ENCODE measurements at places on chromosomes 3 and 15. TPM values are rescaled to one million over a fixed set of nuclear protein-coding genes. Genes with fewer than 3 reads are reported as not detected.

Gene SELENOS
- 39.9 TPM for total RNA-seq

Gene DUOXA2
- total RNA-seq: not detected

DNA sequence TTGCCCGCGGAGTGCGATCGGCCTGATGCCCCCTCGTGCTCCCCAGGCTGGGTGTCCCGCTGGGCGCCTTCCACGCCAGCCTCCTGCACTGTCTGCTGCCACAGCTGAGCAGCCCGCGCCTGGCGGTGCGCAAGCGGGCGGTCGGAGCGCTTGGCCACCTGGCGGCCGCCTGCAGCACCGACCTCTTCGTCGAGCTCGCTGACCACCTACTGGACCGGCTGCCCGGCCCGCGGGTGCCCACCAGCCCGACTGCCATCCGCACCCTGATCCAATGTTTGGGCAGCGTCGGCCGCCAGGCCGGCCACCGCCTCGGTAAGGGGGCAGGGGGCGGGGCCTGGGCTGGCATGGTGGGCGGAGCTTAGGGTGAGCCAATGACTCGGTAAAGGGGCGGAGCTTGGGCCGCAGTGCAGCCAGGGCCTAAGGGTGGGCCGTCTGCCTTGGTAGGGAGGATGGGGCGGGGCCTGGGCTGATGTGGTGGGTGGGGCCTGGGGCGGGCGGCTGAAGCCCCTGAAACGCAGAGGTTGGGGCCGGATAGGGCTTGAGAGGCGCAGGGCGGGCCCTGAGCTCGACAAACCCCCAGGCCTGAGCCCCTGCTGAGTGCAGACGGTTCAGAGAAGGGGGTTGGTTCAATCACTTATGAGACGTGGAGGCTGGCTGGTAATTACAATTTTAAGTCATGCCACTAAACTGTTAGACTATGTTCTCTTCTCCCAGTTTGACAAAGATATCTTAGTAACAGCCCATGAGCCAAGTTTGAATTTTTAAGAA lies 13.7 kb downstream of the CAND2 start:
- peak overlapping the region; percentile 41 for H3K4me3 ChIP-seq
- peaks cover 3% of the 10 kb centered on the region for H3K4me1 ChIP-seq
- H3K36me3 ChIP-seq: no peaks in the 10 kb centered on the region
- peak overlapping the region; percentile 12 for H3K27ac ChIP-seq
- peak; percentile 91 for DNase-seq

- peaks cover 5% of the 10 kb centered on the region for H3K27me3 ChIP-seq
- no peak for DNase-seq
- H3K4me1 ChIP-seq: no peaks in the 10 kb centered on the region
- H3K36me3 ChIP-seq: no peaks in the 10 kb centered on the region
- no peak overlapping the region for H3K4me3 ChIP-seq
Measured at GRCh38 chr15:92623435-92623834, 32.1 kb downstream of the FAM174B start.

GRCh38 chr3:160545504-160545871 lies 19.9 kb downstream of the KPNA4 start:
- H3K27me3 ChIP-seq: no peaks in the 10 kb centered on the region
- H3K4me1 ChIP-seq: peaks cover 5% of the 10 kb centered on the region
- H3K4me3 ChIP-seq: no peak overlapping the region
- H3K27ac ChIP-seq: no peak overlapping the region

- DNase-seq: no peak
- no peaks in the 10 kb centered on the region for H3K4me1 ChIP-seq
- H3K36me3 ChIP-seq: peaks cover 23% of the 10 kb centered on the region
- H3K4me3 ChIP-seq: no peak overlapping the region
- no peaks in the 10 kb centered on the region for H3K27me3 ChIP-seq
Measured at GRCh38 chr3:58502872-58503271, 11.0 kb downstream of the KCTD6 start.

DNA sequence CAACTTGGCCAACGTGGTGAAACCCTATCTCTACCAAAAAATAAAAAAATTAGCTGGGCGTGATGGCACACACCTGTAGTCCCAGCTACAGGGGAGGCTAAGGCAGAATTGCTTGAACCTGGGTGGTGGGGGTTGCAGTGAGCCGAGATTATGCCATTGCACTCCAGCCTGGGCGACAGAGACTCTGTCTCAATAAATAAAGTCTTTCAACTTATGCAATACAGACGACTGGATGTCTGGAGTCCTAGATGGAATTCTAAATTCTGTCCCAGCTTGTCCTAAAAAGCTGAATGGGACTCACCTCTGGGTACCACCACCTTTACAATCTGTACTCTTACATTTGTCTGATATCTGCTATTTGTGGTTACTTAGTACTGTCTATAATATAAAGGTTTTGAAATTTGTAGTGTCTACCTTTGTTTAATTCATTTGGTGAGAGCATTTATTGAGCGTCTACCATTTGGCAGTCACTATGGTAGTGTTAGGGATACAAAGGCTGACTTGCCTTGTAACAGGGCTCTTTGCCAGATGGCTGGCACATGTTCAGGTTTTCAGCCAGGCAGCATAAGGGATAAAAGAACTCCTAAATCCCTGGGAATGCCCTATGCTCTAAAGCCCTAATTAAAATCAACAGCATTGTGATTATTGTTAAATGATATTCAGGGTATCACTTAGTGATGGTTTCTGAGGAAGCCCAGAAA lies 7.2 kb upstream of the ZNF609 start:
- no peak overlapping the region for H3K4me3 ChIP-seq
- no peak overlapping the region for H3K27ac ChIP-seq

Gene SERPINI2
- total RNA-seq: not detected

DNA sequence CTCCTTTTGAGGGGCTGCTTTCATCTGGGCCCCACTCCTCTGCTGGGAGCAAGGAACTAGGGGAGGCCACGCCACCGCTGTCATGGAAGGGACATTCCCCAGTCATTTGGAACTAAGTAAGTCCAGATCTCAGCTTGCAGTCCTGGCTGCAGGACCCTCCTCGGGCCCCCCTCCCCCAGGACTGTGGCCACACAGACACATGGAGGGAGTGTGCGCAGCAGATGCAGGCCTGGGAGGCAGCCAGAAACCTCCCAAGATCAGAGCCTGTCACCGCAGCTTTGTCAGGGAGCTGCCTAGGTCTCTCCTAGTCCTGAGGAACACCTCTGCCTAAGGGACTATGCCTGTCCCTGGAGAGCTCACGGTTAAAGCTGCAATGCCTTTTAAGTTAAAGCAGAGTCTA lies 7.3 kb upstream of the SEMA3F start:
- H3K27ac ChIP-seq: no peak overlapping the region
- no peak for DNase-seq
- no peaks in the 10 kb centered on the region for H3K36me3 ChIP-seq
- no peak overlapping the region for H3K4me3 ChIP-seq
- no peaks in the 10 kb centered on the region for H3K27me3 ChIP-seq

DNA sequence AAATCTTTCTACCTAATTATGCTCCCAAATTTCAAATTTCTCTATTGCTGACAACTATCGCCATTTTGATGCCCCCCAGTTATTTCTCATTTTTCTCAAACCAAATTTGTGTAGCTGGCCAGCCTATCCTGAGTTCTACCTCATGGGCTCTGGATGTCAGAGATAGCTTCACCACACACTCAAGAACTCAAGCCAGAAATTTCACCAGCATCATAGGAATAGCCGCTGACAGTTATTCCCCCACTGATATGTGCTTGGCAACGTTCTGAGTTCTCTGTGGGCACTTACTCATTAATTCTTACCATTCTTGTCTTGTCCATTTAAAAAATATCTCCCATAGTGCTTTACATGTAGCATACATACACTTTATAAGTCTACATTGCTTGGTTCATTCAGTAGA lies 264.7 kb downstream of the FHIT start:
- H3K27me3 ChIP-seq: no peaks in the 10 kb centered on the region
- no peak for DNase-seq
- H3K36me3 ChIP-seq: no peaks in the 10 kb centered on the region
- H3K27ac ChIP-seq: no peak overlapping the region
- H3K4me3 ChIP-seq: no peak overlapping the region
- H3K4me1 ChIP-seq: no peaks in the 10 kb centered on the region

DNA sequence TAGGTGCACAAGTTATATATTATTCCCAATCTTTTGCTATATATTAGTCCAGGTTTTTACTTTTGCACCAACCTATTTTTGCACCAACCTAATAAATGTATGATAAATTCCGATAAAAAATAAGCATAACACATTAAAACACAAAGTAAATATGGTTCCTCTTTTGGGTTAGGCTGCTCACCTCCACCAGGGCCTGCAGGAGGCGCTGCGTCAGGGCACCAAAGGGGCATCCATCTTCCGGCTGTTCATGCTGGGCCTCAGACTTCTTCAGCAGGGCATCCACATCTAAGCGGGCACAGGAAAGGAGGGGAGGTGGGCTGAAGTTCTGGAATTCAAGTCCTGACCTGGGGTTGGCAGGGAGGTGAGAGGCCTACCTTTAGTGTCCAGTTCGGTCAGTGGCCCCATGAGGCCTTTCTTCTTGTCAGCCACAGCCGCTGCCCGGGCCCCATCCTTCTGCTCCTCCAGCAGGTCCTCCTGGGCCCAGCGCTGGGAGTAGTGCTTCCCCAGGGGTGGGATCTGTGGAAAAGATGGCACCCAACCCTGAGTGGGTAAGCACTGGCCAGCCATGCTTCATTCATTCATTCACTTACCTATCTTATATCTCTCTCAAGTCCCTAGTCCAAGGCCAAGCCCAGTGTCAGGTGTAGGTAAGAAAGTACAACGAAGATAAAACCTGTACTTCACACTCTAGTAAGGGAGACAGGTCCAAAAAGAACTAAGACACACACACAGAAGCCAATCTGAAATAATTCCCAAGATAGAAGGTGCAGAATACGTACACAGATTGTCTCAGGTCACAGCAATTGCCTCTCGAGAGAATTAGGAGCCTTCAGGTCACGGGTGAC lies 5.2 kb downstream of the TADA3 start:
- peaks cover 23% of the 10 kb centered on the region for H3K4me1 ChIP-seq
- peaks cover 6% of the 10 kb centered on the region for H3K36me3 ChIP-seq
- peak overlapping the region; percentile 1 for H3K27ac ChIP-seq
- no peaks in the 10 kb centered on the region for H3K27me3 ChIP-seq
- H3K4me3 ChIP-seq: no peak overlapping the region

Gene TRH
- not detected for total RNA-seq

GRCh38 chr15:45650889-45651525 lies 16.2 kb downstream of the SQOR start:
- no peak overlapping the region for H3K4me3 ChIP-seq
- H3K27me3 ChIP-seq: no peaks in the 10 kb centered on the region
- H3K27ac ChIP-seq: no peak overlapping the region
- DNase-seq: no peak
- no peaks in the 10 kb centered on the region for H3K4me1 ChIP-seq

DNA sequence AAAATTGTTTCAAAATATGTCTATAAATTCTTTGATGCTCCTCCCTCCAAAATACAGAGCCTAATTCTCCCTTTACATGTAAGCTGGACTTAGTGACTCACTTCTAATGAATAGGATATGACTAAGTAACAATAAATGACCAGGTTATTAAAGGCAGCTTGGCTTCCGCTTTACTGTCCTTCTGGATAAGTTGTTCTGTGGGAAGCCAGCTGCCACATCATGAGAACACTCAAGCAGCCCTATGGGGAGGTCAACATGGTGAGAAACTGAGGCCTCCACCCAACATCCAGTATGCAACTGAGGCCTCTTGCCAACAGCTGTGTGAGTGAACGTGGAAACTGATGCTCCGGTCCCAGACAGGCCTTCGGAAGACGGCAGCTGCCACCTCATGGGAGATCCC lies 247.3 kb upstream of the CHRM5 start:
- H3K4me1 ChIP-seq: no peaks in the 10 kb centered on the region
- H3K27me3 ChIP-seq: no peaks in the 10 kb centered on the region
- no peak for DNase-seq
- no peaks in the 10 kb centered on the region for H3K36me3 ChIP-seq

Gene ADCY5
- total RNA-seq: not detected

Gene CHAC1
- total RNA-seq: 7.3 TPM

- H3K4me3 ChIP-seq: no peak overlapping the region
- DNase-seq: no peak
- no peaks in the 10 kb centered on the region for H3K36me3 ChIP-seq
Measured at GRCh38 chr15:50137893-50138292, 18.9 kb upstream of the ATP8B4 start.

- H3K27ac ChIP-seq: peak overlapping the region; percentile 99
- DNase-seq: peak; percentile 15
- H3K4me3 ChIP-seq: peak overlapping the region; percentile 99
- H3K36me3 ChIP-seq: no peaks in the 10 kb centered on the region
- peaks cover 27% of the 10 kb centered on the region for H3K4me1 ChIP-seq
Measured at GRCh38 chr15:50353251-50353974, 1.6 kb downstream of the GABPB1 start.

GRCh38 chr15:38154837-38155236 lies 97.8 kb upstream of the SPRED1 start:
- no peaks in the 10 kb centered on the region for H3K4me1 ChIP-seq
- H3K4me3 ChIP-seq: no peak overlapping the region
- no peaks in the 10 kb centered on the region for H3K27me3 ChIP-seq
- no peak overlapping the region for H3K27ac ChIP-seq

DNA sequence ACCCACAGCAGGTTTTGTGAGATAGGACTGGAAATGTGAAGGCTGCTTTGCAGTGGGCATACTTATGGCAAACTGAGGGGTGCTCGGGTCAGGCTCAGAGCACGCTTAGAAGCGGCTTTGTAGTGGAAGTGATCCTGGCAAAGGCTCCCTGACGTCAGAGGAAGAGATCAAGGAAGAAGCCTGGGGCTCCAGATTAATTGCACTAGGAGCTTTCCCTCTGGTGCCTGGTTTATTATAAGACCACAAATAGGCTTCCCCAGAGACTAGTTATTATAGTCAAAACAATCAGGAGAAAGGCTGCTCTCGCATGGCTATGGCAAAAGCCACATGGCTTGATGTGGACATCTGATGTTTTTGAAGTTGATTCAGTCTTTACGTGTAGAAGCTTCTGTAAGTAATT lies 515.1 kb downstream of the GABRG3 start:
- H3K27me3 ChIP-seq: no peaks in the 10 kb centered on the region
- no peak overlapping the region for H3K4me3 ChIP-seq
- no peaks in the 10 kb centered on the region for H3K4me1 ChIP-seq
- no peak for DNase-seq
- H3K27ac ChIP-seq: no peak overlapping the region

DNA sequence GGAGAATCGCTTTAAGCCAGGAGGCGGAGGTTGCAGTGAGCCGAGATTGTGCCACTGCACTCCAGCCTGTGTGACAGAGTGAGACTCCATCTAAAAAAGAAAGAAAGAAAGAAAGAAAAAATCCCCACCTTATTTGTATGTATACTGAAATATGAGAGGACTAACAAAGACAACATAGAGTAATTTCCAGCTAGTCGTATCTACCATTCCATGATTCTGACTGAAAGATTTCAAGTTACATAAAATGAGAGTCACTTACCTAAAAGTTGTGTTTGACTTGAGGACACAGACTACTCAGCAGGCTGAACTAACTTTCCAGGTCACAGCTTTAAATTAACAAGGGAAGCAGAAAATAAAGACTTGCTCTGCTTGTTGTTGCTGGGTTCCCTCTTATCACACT lies 18.8 kb upstream of the PRKCI start:
- H3K27me3 ChIP-seq: peaks cover 27% of the 10 kb centered on the region
- no peaks in the 10 kb centered on the region for H3K36me3 ChIP-seq
- H3K4me1 ChIP-seq: no peaks in the 10 kb centered on the region
- H3K4me3 ChIP-seq: no peak overlapping the region

DNA sequence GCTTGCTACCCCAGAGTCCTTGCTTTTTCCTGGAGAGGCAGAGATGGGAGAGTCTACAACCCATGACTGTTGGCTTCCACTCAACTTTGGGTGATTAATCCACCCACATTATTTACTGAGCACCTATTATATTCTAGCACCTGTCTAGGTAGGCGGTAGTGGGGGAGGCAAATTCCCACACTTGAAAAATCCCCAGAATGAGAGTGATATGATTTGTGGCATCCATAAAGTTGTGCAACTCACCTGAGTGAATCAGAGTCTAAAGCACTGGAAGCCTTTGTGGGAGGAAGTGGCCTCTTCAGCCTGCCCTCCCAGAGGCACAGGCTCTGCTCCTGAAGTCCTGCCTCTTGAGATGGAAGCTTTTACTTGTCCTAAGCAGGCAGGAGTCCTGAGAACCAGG lies 40.4 kb upstream of the CTNNB1 start:
- H3K4me1 ChIP-seq: no peaks in the 10 kb centered on the region
- peaks cover 3% of the 10 kb centered on the region for H3K27me3 ChIP-seq
- DNase-seq: no peak
- no peak overlapping the region for H3K4me3 ChIP-seq
- H3K36me3 ChIP-seq: no peaks in the 10 kb centered on the region
